ENCODE measurements at places on chromosomes 1 and 21. TPM values are rescaled to one million over a fixed set of nuclear protein-coding genes. Genes with fewer than 3 reads are reported as not detected.

The KIFAP3 gene
- 35.1 TPM for total RNA-seq

The DCDC2B gene
- not detected for total RNA-seq

DNA sequence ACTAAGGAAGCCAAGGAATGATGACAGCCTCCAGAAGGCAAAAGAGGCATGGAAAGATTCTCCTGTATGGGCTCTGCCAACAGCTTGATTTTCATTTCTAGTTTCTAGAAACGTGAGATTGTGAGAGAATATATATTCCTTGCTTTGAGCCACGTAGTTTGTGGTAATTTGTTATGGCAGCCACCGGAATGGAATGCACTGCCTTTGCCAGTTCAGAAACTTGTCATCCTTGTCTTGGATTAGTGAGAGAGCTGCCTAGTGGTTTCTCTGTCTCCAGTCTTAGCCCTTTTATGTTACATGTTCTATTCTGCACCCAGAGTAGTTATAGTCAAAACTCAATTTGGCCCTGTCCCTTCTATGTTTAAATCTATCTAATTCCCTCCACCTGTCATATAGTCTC, 216.0 kb upstream of the PTGFR start:
- H3K27me3 ChIP-seq, result peaks cover 43% of the 10 kb centered on the region
- no peak overlapping the region for H3K4me3 ChIP-seq
- H3K36me3 ChIP-seq, result no peaks in the 10 kb centered on the region
- H3K4me1 ChIP-seq, result peaks cover 3% of the 10 kb centered on the region

- DNase-seq, result no peak
- H3K4me3 ChIP-seq, result no peak overlapping the region
- H3K4me1 ChIP-seq, result peaks cover 23% of the 10 kb centered on the region
- H3K27me3 ChIP-seq, result no peaks in the 10 kb centered on the region
- H3K27ac ChIP-seq, result no peak overlapping the region
These were observed 38.1 kb downstream of the RCSD1 start for GRCh38 chr1:167668108-167668507.

DNA sequence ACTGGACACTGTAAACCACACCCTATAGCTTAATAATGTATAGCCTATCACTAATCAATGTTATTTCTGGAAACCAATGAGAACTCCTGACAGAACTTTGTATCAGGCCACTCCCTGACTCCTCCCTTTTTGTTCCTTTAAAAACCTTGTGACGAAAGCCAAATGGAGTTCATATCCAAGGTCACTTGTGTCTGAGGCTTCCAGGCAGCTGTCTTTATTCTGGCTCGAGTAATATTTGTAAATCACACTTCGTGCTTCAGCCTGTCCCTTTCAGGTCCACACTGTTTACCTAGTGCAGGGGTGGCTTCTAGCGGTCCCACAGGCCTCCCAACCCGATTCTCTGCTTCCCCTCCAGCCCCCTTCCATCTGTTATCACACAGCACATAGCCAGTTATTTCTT, 16.2 kb upstream of the CAPN9 start:
- no peak overlapping the region for H3K4me3 ChIP-seq
- H3K36me3 ChIP-seq, result no peaks in the 10 kb centered on the region
- H3K27ac ChIP-seq, result no peak overlapping the region
- DNase-seq, result no peak
- peaks cover 6% of the 10 kb centered on the region for H3K27me3 ChIP-seq
- H3K4me1 ChIP-seq, result peaks cover 29% of the 10 kb centered on the region

DNA sequence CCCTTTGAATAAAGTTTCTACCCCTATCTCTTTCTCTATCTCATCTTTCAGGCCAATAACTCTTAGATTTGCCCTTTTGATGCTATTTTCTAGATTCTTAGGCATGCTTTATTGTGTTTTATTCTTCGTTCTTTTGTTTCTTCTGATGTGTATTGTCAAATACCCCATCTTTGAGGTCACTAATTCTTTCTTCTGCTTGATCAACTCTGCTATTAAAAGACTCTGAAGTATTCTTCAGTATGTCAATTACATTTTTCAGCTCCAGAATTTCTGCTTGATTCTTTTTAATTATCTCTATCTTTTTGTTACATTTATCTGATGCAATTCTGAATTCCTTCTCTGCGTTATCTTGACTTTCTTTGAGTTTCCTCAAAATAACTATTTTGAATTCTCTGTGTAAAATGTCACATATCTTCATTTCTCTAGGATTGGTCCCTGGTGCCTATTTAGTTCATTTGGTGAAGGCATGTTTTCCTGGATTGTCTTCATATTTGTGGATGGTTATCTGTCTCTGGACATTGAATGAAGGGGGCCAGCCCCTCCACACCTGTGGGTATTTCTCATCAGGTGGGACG, 11.2 kb upstream of the CYP2J2 start:
- no peaks in the 10 kb centered on the region for H3K4me1 ChIP-seq
- no peaks in the 10 kb centered on the region for H3K36me3 ChIP-seq
- no peak for DNase-seq
- no peak overlapping the region for H3K4me3 ChIP-seq
- peaks cover 47% of the 10 kb centered on the region for H3K27me3 ChIP-seq

DNA sequence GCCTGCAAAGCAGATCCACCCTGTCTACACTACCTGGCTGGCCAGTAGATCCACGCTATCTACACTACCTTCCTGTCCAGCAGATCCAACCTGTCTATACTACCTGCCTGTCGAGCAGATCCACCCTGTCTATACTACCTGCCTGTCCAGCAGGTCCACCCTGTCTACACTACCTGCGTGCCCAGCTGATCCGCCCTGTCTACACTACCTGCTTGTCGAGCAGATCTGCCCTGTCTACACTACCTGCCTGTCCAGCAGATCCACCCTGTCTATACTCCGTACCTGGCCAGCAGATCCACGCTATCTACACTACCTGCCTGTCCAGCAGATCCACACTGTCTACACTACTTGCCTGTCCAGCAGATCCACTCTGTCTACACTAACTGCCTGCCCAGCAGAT, 102.8 kb upstream of the SAMD11 start:
- no peak overlapping the region for H3K27ac ChIP-seq
- H3K4me3 ChIP-seq, result no peak overlapping the region
- H3K27me3 ChIP-seq, result no peaks in the 10 kb centered on the region

DNA sequence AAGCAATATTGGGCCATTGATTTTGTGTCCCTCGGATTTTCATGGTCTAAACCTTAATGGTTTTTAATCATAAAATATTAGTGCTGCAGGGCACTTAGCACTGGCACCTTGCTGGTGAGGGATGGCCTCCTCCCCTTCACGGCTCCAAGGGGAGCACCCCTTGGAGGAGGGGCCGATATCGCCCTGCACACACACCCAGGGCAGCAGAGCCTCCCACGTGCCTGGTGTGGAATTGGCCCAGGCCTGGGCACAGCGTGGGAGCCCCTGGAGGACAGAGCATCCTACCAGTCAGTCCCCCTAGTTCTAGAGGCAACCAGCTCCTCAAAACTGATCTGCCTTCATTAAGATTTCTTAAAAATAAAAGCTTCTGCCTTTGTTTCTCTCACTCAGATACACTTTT, 90.7 kb upstream of the CSF3R start:
- H3K4me3 ChIP-seq, result no peak overlapping the region
- no peaks in the 10 kb centered on the region for H3K36me3 ChIP-seq
- DNase-seq, result no peak
- peaks cover 15% of the 10 kb centered on the region for H3K27me3 ChIP-seq
- H3K4me1 ChIP-seq, result no peaks in the 10 kb centered on the region

The ITLN2 gene
- not detected for total RNA-seq

- H3K4me1 ChIP-seq, result peaks cover 28% of the 10 kb centered on the region
- H3K36me3 ChIP-seq, result peaks cover 12% of the 10 kb centered on the region
These were observed 696 bp upstream of the CTBS start for GRCh38 chr1:84574936-84575335.

DNA sequence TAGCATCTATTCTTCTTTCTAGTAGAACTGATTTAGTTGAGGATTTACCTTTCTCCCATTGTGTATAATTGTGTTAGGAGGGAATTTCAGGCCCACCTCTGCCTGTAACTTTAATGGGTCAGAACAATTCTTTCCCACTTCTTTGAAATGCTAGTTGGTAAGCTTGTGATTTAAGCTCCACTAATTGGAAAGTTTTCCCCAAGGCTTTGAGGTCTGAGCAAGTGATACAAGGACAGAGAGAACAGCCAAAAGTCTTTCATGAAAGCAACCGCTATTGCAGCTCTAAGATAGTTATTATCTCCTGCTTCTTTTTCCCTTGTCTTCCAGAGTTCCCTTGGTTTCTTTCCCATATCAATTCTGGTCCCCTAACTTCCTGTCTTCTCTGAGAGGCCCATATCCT, 38.7 kb upstream of the PDC start:
- no peaks in the 10 kb centered on the region for H3K36me3 ChIP-seq
- H3K27ac ChIP-seq, result no peak overlapping the region
- DNase-seq, result no peak
- no peak overlapping the region for H3K4me3 ChIP-seq

GRCh38 chr1:95287825-95288224, 53.8 kb downstream of the RWDD3 start:
- no peak overlapping the region for H3K27ac ChIP-seq
- H3K36me3 ChIP-seq, result no peaks in the 10 kb centered on the region
- H3K27me3 ChIP-seq, result peaks cover 29% of the 10 kb centered on the region
- no peaks in the 10 kb centered on the region for H3K4me1 ChIP-seq
- no peak for DNase-seq

The HNRNPR gene
- total RNA-seq, result 140 TPM

The PRDM16 gene
- 7.4 TPM for total RNA-seq

DNA sequence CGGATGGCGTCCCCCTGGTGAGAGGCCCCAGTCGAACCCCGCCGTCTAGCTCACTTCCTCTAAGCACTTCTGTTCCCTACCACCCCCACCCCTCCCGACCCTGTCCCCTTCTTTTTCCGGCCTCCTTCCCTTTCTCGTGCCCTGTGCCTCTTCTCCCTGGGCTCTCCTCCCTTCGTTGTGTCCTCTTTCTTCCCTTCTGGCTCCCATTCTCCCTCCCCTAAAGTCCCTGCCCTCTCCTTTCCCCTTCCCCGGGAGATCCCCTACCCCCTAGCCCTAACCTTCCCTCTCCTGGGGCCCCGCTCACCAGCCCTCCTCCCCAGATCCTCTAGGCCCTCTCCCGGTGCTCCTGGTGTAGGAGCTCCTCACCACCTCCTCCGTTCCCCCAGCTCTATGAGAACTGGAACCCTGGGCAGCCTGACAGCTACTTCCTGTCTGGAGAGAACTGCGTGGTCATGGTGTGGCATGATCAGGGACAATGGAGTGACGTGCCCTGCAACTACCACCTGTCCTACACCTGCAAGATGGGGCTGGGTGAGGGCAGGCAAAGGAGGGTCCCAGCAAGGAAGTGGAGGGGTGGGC, 15.9 kb downstream of the BCAN start:
- H3K27me3 ChIP-seq, result peaks cover 45% of the 10 kb centered on the region
- H3K36me3 ChIP-seq, result no peaks in the 10 kb centered on the region
- H3K27ac ChIP-seq, result no peak overlapping the region
- no peak overlapping the region for H3K4me3 ChIP-seq

GRCh38 chr1:221350091-221350490, 391.8 kb downstream of the DUSP10 start:
- H3K27ac ChIP-seq, result no peak overlapping the region
- H3K36me3 ChIP-seq, result no peaks in the 10 kb centered on the region
- H3K4me3 ChIP-seq, result no peak overlapping the region
- peaks cover 2% of the 10 kb centered on the region for H3K27me3 ChIP-seq

DNA sequence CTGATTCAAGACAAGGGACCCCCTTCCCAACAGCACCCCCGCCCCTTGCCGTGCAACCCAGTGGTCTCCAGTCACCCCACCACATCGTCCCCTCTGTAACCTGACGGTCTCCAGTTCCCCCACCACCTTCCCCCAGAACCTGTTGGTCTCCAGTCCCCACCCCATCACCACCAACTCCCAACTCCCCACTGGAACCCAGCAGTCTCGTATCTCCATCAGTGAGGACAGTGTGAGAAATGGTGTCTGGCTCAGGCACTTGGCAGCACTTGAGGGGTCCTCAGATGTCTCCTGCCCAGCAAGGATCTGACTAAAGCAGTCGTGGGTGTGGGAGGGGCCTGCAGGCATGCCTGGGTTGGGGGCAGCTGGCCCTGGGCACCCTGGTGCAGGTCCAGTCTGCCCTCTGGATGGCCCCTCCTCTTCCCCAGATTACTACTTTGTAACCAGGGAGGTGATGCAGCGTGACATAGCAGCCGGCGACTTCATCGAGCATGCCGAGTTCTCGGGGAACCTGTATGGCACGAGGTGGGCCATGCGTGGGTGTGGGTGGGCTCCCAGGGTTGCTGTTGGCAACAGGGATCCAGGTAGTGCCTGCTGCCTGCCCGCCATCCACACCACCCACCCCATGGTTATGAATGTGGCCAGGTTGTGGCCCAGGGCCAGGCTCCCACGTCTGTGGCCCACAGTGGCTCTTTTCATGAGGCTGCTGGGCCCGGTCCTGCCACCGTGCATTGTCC, 3.1 kb upstream of the GJC2 start:
- H3K27ac ChIP-seq, result no peak overlapping the region
- H3K4me1 ChIP-seq, result peaks cover 28% of the 10 kb centered on the region
- no peaks in the 10 kb centered on the region for H3K27me3 ChIP-seq
- H3K36me3 ChIP-seq, result no peaks in the 10 kb centered on the region
- H3K4me3 ChIP-seq, result no peak overlapping the region

DNA sequence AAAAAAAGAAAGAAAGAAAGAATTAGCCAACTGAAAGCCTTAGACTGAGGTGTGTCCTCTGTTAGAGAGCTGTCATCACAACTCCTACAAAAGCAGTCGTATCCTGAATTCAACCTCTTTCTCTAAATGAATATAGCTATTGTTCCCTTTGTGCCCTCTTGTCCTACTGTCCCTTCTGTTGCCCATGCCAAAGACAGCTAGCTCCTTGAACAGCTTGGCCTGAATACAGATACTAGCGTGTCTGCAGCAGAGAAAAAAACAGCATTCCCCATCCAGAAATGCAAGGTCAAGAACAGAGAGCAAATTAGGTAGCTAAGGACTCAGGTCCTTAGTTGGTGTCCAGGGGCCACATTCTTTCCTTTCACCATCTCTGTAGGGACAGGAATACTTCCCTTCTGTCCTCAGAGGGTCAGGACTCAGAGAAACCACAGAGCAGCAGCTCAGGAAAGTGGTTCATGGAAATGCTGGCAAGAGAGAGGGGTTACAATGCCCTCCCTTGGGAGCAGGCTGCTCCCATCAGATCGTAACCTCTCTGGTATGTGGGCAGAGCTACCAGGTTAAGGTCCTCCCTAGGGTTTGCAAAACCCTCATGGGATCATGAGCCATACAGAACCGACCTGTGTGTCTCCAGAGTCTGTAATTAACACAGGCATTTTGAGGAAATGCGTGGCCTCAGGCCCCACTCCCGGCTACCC, 1.8 kb upstream of the ZBTB48 start:
- no peak overlapping the region for H3K4me3 ChIP-seq
- peaks cover under 1% of the 10 kb centered on the region for H3K27me3 ChIP-seq
- H3K36me3 ChIP-seq, result peaks cover 3% of the 10 kb centered on the region
- DNase-seq, result no peak

All from osteocyte (in vitro differentiated cells).